Diencephalon (tissue), 1 donor: ENCODE measurements at places on chromosomes 13 and 19. TPM values are rescaled to one million over a fixed set of nuclear protein-coding genes. Genes with fewer than 3 reads are reported as not detected.

WASF3 gene
- 46.4 TPM for total RNA-seq

SMIM44 gene
- not detected for total RNA-seq

ZNF850 gene
- 7.6 TPM for total RNA-seq

OVOL3 gene
- not detected for total RNA-seq

MIA gene
- 1.6 TPM for total RNA-seq

ZNF534 gene
- 2.8 TPM for total RNA-seq

IRS2 gene
- 14.3 TPM for total RNA-seq

EHD2 gene
- 1.8 TPM for total RNA-seq

FXYD1 gene
- 3.2 TPM for total RNA-seq

ZNF221 gene
- total RNA-seq: 20.3 TPM
